ENCODE measurements at places on chromosomes 12 and 14.

- DNase-seq, result no peak
These were observed 13.9 kb upstream of the AVPR1A start for GRCh38 chr12:63164911-63165310.

- no peak for DNase-seq
These were observed 97.3 kb downstream of the KCNK10 start for GRCh38 chr14:88225721-88226120.

DNA sequence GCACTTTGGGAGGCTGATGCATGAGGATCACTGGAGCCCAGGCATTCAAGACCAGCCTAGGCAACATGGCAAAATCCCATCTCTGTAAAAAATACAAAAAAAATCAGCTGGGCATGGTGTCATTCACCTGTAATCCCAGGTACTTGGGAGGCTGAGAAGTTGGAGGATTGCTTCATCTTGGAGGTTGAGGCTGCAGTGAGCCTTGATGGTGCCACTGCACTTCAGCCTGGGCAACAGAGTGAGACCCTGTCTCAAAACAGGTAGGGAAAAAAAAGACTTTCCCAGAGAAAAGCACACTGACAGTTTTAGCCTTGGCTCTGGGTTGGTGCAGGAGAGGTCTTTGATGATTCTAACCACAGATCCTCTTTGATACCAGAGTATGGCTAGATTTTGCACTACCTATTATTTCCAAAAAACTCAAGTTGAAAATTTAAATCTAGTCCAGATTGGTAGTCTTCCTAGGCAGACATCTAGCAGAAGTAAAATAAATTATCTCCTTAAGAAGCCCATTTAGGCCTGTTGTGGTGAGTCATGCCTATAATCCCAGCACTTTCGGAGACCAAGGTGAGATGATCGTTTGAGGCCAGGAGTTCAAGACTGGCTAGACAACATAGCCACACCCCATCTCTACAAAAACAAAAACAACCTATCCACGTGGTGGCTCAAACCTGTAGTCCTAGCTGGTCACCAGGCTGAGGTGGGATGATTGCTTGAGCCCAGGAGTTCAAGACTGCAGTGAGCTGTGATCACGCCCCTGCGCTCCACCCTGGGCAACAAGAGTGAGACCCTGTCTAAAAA is 18.6 kb downstream of the LARP4 start:
- no peak for DNase-seq

GRCh38 chr12:79183926-79184325 is 319.4 kb downstream of the SYT1 start:
- no peak for DNase-seq

DNA sequence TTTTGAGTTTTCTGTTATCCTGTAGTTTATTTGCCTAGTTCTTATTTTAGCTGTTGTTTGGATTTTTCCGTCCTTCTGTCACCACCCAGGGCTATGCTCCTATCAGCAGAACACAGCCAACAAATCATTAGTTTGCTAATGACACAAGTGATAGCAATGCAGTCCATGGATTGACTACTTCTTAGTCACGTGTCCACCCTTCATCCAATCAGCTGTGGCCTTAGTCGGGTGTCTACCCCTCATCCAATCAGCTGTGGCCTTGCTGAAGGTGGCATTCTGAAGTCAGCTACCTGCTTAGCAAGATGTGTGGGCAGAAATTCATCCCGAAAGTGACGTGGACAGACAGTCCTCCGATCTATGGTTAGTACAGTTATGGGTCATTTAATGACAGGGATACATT is 182.3 kb downstream of the GALC start:
- peak; percentile 10 for DNase-seq

- DNase-seq, result peak; percentile 92
These were observed 2.6 kb downstream of the IFFO1 start for GRCh38 chr12:6553051-6553868.

GRCh38 chr12:8513256-8513655 is at the start of gene CLEC4D:
TSS of gene CLEC4D (plus strand) at chr12:8513503. CDS start at chr12:8513733, 230 bp downstream.
- no peak for DNase-seq

GRCh38 chr12:51911788-51912711 is 4.7 kb downstream of the ACVRL1 start:
- peak; percentile 35 for DNase-seq

DNA sequence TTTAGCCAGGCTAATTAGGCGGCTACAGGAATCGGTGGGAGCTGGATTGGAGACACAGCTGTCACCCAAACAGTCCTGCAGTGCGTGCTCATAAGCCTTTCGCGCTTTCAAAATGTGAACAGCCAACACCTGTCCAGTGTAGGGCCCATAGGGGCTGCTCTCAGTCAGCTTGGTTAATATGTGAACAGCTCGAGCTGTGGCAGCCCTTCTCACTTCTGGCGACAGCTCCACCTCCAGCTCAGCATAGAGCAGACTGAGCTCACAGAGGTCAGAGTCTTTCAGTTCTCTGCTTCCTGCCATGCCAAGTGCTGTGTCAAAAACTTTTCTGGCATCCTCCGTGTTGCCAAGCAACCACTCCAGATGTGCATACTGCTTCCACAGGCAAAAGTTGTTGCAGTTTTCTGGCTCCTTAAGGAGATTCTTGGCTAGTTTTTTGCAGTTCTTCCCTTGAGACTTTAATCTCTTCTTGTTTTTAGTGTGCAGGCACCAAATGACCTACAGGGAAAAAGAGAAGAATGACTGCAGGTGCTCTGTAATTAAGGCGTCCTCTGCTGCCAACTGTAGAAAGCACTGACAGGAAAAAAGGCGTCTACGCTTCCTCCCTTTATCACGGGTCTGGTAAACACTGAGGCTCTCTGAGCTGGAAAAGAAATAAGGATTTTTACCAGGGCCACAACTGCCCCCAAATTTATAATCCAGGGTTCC is 32.5 kb downstream of the PSMC1 start:
- DNase-seq, result no peak

GRCh38 chr12:32706335-32707024 is 27.4 kb downstream of the DNM1L start:
- no peak for DNase-seq

DNA sequence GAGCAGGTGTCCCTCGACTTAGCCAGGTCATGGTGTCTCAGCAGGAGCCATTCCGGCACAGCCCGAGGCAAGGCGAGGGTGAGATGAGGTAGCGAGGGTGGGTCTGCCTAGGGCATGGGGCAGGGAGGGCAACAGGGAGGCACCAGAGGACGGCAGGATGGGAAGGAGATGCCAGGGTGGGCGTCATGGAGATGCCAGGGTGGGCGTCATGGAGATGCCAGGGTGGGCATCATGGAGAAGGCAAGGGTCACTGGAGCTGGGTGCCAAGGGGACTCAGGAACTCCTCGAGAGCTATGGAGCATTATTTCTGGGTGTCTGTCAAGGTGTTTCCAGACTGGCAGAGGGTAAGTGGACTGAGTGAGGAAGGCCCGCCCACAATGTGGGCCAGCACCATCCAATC is 7.4 kb downstream of the DEGS2 start:
- no peak for DNase-seq

DNA sequence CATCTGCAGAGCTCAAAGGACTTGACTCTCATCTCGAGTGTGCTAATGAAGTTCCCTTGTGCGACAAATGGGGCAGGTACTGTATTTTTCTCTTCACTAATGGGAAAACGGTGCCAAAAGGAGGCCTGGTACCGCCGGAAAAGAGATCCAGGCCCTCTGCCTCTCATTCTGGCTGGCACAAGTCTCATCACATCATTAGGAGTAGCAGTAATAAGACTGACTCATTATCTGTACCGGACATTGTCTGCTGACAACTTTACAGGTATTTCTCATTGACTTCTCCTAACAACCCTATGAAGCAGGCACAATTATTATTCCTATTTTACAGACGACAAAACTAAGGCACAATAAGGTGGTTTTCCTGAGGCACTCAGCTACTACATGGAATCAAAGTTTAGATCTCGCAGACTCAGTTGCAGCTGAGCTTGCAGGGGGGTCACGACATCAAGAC is 668 bp downstream of the APPL2 start:
- DNase-seq, result peak; percentile 40

GRCh38 chr14:78785265-78785664 is 615.1 kb downstream of the NRXN3 start:
- DNase-seq, result no peak

GRCh38 chr14:46840944-46841720 is 189.6 kb upstream of the RPL10L start:
- DNase-seq, result no peak

DNA sequence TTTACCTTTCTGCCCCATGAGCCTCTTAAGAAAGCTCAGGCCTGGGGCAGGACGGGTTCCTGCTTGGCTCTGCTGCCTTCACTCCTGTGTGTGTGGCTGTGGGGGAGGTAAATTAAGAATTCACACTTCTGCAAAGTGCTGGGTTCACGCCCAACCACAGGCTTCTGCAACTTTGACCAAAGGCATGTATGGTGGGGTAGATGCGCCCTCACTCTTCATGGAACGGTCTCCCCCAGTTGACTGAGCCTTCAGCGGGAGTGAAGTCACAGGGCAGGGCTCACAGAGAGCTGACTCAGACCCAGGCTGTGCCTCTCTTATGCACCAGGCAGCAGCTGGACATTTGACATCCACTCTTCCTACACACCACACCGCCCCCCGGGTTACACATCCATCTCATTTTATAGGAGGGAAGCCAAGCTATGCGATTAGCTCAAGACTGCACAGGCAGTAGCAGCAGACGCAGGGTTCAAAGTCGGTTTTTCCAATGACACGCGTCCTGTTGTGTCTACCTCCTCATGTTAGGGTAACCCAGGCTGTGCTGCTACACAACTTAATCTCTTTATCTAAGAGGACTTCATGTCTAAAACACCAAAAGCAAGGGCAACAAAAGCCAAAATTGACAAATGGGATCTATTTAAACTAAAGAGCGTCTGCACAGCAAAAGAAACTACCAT is 15.4 kb upstream of the BCL11B start:
- DNase-seq, result peak; percentile 24

DNA sequence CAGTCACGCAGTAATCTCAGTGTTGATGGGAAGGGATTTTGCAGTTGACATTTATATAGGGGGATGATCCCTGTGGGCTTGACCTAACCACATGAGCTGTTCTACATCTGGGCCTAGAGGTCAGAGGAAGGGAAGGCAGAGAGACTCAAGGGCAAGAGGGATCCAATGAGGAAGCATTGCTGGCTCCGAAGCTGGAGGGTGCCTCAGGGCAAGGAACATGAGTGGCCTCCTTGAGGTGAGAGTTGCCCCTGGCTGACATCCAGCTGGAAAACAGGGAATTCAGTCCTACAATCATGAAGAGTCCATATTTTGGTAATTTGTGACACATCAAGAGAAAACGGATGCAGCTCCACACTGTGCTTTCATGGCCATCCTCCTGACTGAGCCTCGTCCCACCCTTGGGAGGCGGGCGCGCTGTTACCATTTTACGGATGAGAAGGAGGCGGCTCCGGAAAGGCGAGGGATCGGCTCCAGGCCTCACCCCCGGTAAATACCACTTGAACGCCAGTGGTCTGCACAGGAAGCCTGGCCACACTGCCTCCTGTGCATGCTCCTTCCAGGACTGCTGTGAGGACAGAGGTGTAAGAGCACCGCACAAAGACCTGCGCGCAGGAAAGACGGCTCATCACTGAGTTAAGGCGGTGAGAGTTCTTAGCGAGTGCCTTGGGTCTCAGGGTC is 18.5 kb upstream of the FKBP4 start:
- DNase-seq, result no peak

DNA sequence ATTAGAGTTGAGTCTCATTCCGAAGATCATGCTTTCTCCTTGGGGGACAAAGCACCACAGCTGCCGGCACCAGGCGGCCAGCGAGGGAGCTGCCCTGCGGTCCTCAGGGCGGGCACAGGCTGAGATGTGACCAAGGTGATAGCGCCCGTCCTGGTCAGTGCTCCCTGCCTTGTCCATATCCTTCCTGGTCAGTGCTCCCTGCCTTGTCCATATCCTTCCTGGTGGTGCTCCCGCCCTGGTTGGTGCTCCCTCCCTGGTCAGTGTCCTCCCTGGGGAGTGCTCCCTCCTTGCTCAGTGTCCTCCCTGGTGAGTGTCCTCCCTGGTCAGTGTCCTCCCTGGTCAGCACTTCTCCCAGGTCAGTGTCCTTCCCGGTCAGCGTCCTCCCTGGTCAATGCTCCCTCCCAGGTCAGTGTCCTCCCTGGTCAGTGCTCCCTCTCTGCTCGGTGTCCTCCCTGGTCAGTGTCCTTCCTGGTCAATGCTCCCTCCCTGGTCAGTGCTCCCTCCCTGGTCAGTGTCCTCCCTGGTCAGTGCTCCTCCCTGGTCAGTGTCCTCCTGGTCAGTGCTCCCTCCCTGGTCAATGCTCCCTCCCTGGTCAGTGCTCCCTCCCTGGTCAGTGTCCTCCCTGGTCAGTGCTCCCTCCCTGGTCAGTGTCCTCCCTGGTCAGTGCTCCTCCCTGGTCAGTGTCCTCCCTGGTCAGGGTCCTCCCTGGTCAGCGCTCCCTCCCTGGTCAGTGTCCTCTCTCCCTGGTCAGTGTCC is 92.2 kb downstream of the ADGRD1 start:
- DNase-seq, result no peak

- no peak for DNase-seq
These were observed 89.9 kb upstream of the DCN start for GRCh38 chr12:91272461-91273063.

DNA sequence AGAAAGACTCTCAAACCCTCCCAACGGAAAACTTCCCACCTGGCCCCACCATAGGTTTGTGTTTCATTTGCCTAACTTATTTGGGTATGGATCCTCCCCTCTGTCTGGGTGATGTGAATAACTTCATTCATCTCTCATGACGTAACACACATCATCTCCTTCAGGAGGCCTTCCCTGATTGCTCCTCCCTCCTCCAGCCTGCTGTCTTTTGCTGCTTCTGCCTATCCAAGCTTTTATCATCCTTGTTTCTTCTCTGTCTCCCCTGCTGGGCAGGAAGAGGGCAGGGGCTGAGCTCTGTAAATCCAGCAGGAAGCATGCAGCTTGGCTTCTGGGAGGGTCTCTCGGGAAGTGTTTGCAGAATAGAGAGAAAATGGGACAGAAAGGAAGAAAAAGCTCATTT is 766.0 kb upstream of the TBX3 start:
- DNase-seq, result no peak

GRCh38 chr12:50556273-50556672 is 51.5 kb downstream of the DIP2B start:
- DNase-seq, result no peak

- DNase-seq, result no peak
These were observed 6.9 kb upstream of the SVOP start for GRCh38 chr12:109027767-109028166.

Measured in HT1080 (cell line).